Thymus (tissue), 14 donors: ENCODE measurements at places on chromosomes 1 and 21.
A peak's percentile ranks its signal among the peaks of the same experiment; 100 is the strongest.

DNA sequence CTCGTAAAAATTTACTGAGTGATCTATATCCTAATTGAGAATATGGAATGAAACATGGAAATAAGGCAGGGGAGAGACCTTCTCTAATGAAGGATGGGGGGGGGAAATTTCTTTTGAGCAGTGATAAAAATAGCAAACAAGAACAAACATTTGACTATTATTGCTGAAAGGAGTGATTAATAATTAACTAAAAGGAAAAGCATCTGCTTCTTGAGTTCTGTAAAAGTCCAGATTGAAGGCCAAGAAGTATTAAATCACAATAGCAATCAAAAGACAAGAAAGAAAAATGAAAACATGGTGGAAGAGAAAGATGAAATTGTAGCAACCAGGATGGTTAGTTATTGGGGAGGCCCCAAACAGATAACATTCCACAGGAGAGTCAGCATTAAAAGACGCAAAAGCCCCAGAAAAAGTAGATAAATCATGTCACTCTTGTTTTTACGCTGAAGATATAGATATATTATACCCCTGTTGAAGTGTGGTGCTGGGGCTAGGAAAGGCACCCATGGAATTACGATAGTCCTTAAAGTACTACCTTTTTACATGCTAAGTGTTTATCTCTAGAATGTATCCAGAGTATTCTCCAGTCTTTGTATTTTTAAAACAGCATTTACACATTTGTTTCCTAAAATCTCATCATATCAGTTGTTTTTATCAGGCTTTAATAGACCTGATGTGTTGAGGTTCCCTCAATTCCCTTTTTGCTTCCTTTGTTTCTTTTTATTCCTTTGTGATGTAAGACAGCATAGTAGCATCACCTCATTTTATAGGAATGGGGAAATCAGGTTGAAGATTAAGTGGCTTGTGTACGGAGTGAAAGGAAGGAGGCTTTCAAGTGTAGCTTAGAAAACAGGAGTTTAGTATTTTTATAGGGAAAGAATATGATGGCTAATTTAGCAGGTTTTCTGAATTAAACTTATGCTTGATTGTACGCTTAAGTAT lies 28.9 kb downstream of the DISP1 start:
- no peak for DNase-seq

DNA sequence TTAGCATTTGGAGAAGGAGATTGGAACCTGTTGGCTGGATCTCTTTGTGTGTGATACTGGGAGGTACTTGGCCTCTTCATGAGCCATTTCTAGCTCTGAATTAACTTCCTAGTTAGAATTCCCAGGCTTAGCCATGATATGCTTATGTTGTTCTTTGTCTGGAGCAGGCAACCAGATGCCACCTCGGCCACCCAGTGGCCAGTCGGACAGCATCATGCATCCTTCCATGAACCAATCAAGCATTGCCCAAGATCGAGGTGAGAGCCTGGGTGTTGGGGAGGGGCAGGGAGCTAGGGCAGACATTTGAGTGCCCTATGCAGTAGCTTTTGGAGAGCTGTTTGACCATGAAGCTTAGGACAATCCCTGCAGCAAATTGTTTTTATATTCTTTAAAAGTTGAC lies 26.5 kb upstream of the PIGV start:
- DNase-seq: no peak

- no peak for DNase-seq
Observed at GRCh38 chr1:161718559-161719324, 2.6 kb upstream of the FCRLB start.

- DNase-seq: no peak
Observed at GRCh38 chr1:219659005-219659600, 46.2 kb upstream of the ZC3H11B start.

- DNase-seq: no peak
Observed at GRCh38 chr1:37177230-37177864, 143.0 kb upstream of the GRIK3 start.

GRCh38 chr1:184753608-184754475 lies 816 bp downstream of the EDEM3 start:
- DNase-seq: peak; percentile 50

DNA sequence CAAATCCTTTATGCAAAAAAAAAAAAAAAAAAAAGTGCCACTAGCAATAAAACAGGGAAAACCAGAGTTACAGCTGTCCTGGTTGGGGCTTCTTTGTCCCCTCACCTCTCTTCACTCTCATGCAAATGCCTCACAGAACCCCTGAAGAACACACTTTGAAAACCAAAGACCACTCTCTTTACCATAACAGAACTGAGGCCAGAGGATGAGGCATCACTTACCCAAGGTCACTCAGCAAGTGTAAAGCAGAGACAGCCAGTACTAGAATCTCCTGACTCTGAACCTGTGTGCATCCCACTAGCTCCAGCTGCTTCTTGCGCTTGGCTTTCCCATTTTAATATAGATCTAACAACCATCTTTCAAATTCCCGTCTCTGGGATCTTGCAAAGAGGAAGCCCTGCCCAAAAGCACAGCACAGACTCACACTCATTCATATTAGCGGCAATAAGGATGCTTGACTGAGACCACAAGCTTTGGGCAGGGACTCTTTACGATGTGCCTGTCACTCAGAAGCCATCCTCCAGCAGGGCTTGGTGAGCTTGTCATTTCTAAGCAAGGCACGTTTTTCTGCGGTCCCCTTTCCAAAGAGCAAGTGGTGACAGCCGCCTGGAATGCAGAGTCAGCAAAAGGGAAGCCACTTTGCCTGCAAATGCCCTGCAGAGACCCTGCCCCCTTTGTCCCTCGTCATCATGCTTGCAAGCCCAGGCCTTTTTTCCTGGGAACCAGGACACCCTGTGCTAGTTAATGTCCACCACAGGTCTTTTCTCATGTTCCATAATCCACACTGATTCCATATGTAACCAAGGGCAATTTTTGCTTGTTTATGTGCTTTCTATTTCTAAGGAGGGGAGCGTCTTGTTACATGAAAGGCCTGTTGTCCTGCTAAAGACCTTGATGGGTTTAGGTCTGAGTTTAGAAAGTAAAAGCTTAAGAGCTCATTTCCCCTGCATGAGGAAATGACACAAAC lies 76.5 kb upstream of the NFIA start:
- DNase-seq: no peak

DNA sequence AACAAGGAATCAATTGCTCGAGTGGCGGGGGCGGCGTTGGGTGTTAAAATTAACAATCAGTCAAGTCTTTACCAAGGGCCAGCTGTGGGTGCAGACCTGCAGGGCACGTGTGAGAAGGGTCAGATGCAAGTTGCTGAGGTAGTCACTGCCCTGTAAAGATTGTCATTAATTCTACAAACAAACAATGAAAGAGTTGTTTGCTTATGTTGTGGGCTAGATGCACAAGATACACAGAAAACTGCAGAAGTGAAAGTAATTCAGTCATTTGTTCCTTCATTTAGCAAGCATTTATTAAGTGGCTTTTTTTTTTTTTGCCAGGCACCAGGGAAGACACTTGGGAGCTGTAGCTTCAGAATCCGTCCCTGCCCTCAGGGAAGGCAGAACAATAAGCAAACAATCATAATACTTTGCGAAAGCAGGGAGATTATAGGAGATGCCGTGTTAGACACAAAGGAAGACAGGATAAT lies 79.5 kb downstream of the NR5A2 start:
- DNase-seq: no peak

- DNase-seq: no peak
Observed at GRCh38 chr1:24325587-24326449, 6.7 kb downstream of the GRHL3 start.

GRCh38 chr21:35932232-35932911 lies 128.0 kb downstream of the SETD4 start:
- peak; percentile 30 for DNase-seq

GRCh38 chr21:36433059-36433709 lies 46.7 kb downstream of the CLDN14 start:
- DNase-seq: no peak

GRCh38 chr1:160522622-160523345 lies at the start of gene SLAMF6:
SLAMF6 (minus strand) TSS chr1:160523255; CDS start chr1:160523192, 63 bp downstream.
- no peak for DNase-seq

DNA sequence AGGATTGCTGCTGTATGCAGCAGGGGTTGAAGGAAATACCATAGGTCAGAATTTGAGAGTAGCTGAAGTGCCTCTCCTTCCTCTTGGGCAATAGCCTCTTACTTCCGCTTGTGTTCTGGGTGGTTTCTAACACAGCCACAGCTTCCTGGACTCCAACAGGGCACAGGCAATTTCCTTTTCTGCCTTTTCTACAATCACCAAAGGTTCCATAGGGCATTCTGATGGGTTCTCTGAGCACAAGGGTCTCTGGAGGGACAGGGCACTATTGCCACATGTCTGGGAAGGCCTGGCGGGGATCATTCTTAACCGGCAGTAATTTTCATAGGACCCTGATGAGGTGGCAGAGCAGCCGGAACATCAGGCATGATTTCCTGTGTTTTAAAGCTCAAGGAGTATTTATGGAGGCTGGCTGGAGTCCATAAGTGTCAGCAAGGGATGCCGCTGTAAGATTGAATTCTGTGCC lies 5.5 kb upstream of the AGTRAP start:
- DNase-seq: no peak

DNA sequence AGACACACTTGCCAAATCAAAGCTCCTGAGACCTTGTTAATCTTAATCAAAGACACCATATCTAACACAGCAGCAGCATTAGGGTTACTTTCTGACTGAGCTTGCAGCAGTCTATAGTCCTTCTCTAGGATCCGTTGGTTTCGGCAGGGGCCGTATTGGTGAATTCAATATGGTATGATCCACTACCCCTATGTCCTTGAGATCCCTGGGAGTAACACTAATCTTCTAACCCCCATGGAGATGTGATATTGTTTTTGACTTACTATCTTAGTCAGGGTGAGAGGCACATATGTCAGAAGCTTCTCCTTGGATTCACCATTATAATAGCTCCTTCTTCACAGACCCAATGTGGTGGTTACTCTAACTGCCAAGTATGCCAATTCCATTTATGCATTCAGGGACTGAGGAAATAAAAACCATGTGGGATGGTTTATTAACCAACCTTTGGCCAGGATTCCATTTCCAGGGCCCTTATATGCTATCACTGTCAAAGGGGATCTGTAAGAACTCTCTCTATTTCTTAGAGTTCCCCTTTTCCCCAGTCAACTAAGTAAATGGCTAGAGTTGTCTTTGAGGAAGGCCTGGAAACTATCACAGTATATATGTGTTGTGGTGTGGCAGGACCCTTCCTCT lies 673.6 kb upstream of the USP24 start:
- DNase-seq: no peak

- DNase-seq: no peak
Observed at GRCh38 chr21:29786496-29787360, 153.1 kb downstream of the GRIK1 start.

- no peak for DNase-seq
Observed at GRCh38 chr1:184542291-184542690, 155.5 kb downstream of the C1orf21 start.

DNA sequence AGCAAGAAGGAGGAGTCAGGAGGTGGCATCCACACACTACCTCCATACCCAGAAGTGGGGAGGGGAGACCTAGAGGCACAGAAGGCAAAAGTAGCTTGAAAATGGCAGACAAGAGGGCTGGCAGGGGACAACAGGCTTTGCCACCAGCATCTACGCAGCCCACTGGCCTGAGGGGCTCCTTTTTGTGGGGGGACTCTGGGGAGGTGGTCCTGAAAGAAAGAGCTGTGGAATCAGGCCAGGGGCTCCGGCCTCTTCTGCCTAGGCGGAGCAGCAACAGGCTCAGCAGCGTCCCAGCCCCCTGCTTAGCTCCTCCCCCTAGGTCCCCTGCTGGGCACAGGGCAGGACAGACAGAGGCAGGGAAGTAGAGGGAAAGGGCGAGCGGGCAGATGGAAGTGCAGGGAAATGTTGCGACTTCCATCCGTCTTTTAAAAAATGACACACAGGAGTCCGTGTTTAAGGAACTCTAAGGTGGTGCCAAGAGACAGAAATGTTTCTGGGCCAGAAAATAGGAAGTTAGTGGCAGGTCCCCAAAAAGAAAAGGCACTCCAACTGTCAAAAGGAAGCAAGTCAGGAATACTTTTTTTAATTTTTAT lies 10.0 kb upstream of the LEFTY2 start:
- DNase-seq: no peak

GRCh38 chr1:115640384-115640783 lies 1.4 kb upstream of the VANGL1 start:
- no peak for DNase-seq

DNA sequence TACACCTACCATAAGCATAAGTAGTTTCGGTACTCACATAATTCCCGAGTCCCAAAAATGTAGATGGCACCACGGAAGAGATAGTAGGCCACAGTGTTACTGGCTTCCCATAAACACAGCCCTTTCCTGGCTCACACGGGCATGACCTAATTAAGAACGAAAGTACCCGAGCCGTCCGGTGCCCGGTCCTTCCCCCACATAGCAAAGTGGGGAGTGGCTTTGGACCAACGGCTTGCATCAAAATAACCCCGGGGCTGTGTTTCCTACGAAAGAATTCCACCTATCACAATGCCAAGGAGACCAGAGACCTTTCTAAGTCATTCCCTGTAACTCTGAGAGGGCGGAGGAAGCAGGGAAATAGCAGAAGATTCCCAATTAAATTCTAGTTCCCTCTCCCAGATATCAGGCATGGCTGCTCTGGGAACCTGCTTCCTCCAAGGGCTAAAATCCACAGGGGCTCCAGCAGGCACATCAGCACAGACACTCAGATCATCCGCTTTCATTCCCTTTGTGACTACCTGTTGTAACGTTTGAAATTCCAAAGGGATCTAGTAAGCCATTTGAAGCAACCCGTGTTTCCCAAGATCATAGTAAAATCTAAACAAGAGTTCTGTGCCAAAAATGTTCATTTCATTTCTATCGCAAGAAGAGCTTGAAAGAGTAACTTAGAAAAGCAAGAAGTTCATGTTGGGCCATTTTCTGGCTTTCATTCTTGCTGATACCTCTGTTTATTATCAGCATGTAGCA lies at the start of gene TMPRSS3:
TMPRSS3 (minus strand) TSS at position 148 of the 747 bp plus-strand sequence. CDS start 635 bp downstream, outside the sequence.
- DNase-seq: no peak

GRCh38 chr1:166884040-166884642 lies 8.1 kb upstream of the TADA1 start:
- peak; percentile 52 for DNase-seq

DNA sequence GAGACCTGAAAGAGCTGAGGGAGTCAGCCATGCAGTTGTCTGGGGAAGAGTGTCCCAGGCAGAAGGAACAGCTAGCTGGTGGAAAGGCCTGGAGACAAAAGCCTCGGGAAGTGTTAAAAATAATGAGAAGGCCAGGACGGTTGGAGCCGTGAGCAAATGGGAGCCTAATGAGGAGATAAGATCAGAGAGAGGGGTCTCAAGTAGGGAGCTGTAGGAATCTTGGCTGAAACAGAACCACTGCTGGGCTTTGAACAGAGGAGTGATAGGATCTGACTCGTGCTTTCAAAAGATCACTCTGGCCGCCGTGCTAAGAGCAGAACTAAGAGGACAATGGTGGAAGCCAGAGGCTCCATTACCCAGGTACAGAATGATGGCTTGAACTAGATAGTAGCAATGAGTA lies 1.9 kb upstream of the FOXJ3 start:
- no peak for DNase-seq
